Cortex of kidney (tissue), 1 donor: ENCODE measurements at places on chromosomes 7 and 10.

- no peak for DNase-seq
These were observed 1177.4 kb downstream of the SORCS1 start for GRCh38 chr10:105986912-105987635.

DNA sequence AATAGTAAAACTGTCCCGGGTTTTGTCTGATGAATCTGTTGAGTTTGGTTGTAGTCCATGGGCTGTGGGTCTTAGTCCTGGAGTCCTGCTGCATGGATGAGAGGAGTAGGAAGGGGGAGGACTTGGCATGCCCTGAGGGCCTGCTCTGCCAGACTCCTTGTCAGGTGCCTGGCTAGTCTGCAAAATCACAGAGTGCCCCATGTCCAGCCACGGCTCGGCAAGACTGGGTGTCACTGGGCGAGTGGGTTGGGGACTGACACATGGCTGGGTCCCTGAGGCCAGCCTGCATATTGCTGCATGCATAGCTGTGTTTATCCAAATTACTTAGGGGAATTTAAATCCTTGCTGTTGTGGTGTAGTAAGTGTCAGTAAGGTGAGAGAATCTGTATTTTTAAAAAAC lies 9.7 kb downstream of the MINDY4 start:
- DNase-seq: no peak

- no peak for DNase-seq
These were observed 170.5 kb downstream of the C1GALT1 start for GRCh38 chr7:7352845-7353244.

- no peak for DNase-seq
These were observed 2.0 kb downstream of the CALY start for GRCh38 chr10:133334503-133335245.

DNA sequence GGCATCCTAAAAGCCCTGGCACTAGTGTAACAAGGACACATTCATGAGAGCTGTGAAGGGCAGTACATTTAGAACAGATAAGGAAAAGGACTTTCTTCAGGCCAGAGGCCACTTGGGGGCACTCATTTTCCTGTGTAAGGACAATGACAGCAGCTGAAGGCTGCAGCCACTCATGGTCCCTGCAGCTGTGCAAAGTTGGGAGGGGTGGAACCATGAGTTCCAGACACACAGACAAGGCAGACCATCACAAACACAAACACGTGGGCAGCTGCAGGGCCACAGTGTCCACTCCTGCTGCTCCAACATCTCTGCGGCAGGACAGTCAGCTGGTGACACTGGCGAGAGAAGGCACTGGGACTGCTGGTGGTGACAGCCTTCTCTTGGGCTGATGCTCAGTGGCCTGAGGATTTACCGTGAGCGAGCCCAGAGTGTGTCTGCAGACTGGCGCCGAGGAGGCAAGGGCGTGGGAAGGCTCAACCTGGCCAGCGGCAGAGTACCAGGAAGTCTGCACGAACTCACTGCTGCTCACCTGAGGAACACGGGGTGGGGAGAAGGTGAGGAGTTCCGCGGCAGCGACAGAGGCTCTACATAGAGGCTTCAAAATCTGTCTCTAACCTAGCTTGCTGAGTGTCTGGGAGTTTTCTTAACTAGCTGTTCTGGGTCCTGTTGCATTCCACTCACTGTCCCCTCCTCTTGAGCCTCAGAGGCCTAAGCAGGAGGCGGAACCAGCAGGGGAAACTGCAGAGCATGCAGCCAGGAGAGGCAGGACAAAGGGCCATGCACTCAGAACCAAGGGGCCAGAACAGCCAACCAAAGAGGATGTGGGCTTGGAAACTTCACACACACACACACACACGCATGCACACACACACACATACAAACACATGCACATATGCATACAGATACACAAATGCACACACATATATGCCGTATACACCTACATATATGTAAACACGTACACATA lies 76.5 kb upstream of the DDC start:
- no peak for DNase-seq
